GM13976 (cell line): ENCODE measurements at places on chromosomes 2 and 18.

GRCh38 chr2:15253835-15254286, 307.3 kb downstream of the NBAS start:
- no peak for DNase-seq

DNA sequence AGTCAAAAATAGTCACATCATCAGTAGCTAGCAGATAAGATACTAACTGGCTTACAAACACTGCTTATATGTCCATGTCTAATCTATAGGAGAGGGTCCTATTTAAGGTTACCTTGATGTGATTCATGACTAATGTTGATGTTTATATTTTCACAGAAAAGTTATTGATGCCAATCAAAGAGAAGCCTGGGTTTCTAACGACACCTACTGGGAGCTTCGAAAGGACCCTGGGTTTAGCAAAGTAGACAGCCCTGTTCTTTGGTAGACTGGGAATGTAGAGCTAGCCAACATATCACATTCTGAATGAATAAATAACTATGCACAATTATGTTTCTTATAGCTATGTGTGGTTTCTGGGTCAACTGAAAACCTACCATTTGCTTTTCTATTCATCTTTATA, 55.7 kb downstream of the PRKRA start:
- no peak for DNase-seq

DNA sequence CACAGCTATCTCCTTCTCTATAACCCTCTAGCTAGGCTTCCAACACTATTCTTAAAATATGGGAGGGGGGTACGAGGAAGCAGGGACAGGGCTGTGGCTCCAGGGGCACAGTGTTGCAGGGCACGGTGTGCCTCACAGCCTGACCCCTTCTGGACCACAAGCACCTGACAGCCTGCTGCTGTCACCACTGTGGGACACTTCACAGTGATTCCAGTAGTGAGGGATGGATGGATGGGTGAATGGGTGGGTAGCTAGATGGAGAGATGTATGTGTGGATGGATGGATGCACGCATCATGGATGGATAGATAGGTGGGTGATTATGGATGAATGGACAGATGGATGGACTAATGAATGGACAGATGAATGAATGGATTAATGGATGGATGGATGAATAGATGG, 21.6 kb downstream of the PXDN start:
- no peak for DNase-seq

- no peak for DNase-seq
Observed at GRCh38 chr2:164934401-164935117, 20.8 kb downstream of the SLC38A11 start.

DNA sequence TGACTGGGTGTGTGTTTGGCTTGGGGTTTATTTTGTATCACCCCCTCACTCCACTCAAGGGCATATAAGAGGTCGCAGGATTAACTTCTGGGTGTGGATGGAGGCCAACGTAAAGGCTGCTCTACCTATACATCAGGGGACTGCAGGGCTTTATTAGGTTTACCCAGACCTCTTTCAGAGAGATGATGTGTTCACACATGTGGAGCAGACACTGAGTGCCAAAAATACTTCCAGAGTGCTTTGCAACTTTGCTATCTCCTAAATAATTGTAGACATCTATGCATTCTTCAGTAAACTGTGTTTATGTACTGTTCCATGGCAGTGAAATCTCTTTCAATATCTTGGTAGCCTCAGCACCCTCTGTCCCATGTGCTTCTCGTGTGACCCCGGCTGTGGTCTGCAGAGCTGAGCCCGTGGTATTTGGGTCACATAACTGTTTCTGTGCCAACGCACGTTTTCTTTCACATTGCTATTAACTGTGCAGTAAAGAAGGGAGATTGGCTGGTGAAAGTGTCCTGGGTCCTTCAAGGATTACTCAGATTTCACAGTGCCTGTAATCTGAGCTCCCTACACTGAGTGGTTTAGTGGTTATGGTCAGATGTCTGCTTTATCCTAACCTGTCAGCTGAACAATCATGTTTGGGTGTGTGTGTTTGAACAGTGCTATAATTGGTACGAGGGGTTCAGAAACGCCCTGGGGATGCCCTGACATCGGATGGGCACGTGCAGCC, 208.1 kb downstream of the VAPA start:
- no peak for DNase-seq

- peak; percentile 79 for DNase-seq
Observed at GRCh38 chr2:47767880-47768609, 14.9 kb upstream of the MSH6 start.

- DNase-seq: no peak
Observed at GRCh38 chr2:120667981-120668380, 67.7 kb upstream of the GLI2 start.

DNA sequence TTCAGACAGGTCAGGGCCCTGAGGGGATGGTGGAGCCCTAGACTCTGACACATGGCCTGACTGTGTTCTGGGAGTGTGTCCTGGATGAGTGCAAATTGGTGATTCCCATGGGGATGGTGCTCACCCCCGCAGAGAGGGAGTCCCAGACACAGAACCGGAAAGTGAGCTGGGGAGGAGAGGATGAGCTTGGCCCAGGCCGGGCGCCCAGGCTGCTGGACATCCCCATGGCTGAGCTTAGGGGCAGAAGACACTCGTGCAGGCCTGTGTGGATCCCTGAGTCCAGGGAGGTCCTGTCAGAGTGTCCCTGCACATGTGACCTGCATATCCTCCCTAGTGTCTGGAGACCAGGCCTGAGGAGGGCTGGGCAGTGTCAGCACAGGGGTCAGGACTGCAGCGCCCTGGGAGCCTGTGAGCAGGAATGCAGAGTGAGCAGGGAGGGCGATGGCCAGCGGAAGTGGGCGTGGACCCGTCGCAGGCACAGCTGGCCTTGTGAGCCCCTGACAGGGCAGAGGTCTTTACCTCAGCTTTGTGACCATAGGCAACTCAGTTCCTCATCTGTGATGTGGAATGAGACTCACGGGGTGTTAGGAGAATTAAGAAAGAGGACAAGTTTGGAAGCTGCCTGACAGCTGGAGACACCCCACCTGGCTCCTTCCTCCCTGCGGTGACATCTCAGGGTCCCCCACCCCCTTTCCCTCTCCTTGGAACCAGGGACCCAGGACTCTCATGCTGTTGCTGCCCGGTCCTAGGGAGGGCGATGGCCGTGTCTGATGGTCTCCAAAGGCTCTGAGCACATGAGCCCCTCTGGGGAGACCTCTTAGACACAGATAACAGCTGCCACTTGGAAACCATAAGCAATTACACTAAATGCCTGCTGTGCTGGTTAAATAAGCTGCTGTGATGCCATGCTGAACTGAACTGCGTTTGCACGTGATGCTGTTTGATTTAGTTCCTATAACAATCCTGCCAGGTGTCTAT, 62.6 kb upstream of the HS6ST1 start:
- no peak for DNase-seq

GRCh38 chr2:200863782-200864175, 679 bp downstream of the CLK1 start:
- no peak for DNase-seq

DNA sequence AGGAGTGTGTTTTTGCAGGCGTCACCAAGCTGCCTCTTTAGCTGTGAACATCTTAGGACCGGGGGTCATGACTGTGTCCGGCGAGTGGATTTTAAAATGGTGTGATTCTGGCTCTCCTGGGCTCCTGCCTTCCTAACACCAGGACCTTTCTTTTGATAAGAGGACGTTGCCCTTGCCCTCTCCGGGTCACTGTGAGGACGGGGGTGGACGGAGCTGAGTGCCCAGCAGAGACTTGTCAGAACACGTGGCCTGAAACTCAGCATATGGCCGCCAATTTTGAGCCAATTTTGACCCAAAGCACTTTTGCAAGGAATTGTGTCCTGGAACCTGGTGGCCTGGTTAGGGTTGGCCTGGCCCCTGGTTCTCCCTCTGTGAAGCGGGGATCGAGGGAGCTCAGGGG, 40.2 kb downstream of the RTP5 start:
- DNase-seq: no peak

DNA sequence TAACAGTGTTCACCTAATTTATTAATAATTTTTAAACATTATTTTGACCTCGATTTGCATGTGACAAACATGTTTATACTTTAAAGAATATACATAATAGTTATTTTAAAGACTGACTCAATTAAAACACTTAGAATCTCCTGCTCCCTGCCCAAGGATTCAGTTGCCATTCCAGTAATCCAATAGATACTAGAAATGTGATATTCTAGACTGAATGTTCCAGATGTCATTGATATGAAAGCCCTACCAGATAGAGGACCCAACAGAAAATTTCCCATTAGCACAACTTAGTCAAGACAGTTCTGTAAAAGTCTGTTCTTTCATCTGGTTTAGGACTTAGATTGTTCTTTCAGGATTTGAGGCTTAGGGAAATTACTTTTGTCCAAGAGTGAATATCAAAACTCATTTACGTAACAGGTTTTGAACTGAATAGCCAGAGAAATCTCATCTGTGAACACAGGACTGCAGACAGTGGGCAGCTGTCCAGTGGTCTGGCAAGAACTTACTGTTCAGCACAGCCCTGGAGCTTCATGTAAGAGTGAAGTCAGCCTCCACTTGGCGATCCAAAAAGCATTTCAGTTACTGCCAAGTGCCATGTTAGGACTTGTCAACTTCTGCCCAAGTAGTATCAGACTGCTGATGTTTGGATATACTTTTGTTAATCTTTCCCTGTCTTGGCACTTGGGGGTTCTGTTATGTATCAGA, 77.5 kb downstream of the OSBPL6 start:
- DNase-seq: no peak

GRCh38 chr18:37452015-37452414, 113.6 kb downstream of the CELF4 start:
- DNase-seq: no peak

GRCh38 chr2:52931660-52932059, 835.9 kb upstream of the CHAC2 start:
- no peak for DNase-seq

DNA sequence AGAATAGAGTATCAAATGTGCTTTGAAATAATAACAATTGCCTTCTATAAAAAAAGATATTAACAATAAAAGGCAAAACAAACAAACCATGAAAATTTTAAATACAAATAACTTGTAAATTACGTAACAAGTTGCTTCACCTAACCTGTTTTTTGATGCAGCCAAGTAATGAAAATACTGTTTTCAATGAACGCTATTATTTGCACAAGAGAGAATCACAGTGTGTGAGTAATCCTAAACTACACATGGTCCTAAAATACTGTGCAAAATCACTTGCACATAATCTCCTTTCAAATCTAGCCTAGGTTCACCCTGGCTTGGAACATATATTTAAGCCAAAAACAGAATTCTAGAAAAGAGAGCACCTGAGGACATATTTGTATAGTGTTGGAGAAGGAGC, 98.9 kb downstream of the CCDC148 start:
- no peak for DNase-seq

DNA sequence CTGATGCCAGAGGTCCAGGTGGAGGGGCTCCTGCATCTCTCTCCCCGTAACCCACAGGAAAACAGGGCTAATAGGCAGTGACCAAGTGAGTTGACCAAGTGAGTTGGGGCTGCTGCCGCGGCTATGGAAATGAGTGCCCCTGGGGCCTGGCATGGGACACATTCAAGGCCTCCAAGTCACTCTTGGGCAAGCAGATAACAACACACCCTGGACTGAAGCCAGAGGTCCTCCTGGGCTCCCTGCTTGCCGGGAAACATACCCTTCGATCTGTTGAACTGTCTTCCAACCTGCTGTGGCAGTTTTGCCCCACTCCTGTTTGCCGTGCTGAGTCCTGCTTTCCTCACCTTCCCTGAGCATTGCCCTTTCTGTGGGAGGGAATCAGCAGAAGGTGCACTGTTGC, 89.2 kb downstream of the LIPG start:
- no peak for DNase-seq

DNA sequence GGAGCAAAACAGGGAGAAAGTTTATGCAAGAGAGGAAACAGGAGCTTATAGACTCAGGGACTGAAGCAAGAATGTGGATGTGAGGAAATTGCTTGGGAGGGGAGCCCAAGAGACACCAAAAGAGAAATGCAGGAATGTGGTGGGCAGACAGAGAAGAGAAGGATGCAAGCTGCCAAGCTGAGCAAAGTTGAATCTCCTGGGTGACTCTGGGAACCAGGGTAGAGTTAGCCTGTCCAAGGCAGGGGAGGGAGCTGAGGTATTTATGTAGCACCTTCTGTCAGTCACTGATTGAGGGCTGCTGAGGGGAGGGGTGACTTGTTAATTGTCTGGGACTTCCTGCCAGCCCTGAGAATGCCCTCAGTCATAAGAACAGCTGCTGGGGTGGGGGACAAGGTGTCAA, 464.3 kb downstream of the NBAS start:
- no peak for DNase-seq

DNA sequence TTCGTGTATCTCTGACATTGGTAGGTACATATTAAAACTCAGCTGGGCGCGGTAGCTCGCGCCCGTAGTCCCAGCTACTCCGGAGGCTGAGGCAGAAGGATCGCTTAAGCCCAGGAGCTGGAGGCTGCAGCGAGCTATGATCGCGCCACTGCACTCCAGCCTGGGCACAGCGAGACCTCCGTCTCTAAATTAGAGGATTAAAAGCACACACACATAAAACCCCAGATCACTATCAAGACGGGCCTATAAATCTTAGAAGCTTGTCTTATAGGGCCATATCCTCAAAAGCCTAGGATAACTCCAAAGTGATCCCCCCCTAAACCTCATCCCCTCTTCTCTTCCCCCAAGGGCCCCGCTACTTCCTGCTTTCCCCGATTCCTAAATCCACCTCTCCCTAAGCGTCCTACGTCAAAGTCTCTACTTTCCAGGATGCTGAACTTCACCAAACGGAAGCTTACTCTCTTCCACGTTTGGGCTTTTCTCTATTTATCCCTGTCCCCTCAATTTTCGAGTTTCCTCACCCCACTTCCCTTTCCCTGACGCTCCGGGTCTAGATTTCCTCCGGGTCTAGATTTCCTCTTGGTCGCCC, 707 bp downstream of the KRCC1 start:
- peak; percentile 24 for DNase-seq

- DNase-seq: no peak
Observed at GRCh38 chr2:149442346-149442745, 112.0 kb downstream of the LYPD6 start.

DNA sequence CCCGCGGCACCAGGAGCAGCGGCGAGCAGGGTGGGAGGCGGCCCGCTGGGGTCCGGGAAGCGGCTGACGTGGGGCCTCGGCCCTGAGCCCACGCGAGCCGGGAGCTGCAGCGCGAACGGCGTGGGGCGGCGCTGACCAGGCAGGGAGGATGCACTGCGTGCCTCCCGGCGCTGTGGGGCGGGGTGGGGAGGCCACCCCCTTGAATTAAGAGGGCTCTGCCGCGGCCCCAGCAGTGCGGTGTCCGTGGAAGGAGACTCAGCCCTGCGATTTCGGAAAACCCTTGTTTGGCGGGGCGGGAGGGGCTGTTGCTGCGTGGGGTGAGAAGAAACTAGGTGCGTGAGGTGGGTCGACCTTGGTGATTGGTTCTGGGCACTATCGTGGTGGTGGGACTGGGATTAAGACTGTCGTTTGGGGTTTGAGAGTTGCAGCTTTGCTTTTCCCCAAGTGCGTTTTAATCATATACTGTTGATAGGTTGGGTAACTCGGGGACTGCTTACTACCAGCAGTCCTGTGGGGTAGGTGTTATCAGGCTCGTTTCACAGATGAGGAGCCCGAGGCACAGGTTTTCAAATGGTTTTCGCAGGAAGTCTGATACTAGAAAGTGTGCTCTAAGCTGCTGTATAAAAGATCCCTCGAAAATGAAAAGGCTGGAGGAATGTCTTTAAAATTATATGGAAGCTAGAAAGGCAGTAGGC, 722 bp downstream of the ACSL3 start:
- DNase-seq: peak; percentile 64
